ENCODE measurements at places on chromosomes 2 and 18.

GRCh38 chr2:70090706-70091334 lies 3.5 kb downstream of the PCBP1 start:
- peak; percentile 46 for DNase-seq

- DNase-seq = no peak
Measured at GRCh38 chr2:27572998-27573429, 9.8 kb upstream of the ZNF512 start.

DNA sequence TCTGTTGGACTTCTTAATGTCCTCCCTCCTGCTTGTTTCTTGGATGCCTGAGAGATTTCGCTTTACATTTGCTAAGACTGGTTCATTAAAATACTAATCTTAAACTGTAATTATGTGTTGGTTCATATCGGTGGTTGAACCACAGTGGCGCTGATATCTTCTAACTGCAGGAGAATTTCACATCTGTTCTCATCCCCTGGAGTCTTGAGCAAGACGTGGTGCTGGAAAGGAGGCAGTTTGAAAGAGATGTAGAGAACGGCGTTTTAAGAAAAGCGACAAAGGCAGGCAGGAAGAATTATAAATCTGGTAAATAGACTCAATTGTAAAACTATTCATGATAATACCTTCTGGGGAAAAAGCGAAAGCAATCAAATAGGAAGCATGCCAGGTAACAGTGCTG lies 79.5 kb downstream of the NXPH2 start:
- no peak for DNase-seq

DNA sequence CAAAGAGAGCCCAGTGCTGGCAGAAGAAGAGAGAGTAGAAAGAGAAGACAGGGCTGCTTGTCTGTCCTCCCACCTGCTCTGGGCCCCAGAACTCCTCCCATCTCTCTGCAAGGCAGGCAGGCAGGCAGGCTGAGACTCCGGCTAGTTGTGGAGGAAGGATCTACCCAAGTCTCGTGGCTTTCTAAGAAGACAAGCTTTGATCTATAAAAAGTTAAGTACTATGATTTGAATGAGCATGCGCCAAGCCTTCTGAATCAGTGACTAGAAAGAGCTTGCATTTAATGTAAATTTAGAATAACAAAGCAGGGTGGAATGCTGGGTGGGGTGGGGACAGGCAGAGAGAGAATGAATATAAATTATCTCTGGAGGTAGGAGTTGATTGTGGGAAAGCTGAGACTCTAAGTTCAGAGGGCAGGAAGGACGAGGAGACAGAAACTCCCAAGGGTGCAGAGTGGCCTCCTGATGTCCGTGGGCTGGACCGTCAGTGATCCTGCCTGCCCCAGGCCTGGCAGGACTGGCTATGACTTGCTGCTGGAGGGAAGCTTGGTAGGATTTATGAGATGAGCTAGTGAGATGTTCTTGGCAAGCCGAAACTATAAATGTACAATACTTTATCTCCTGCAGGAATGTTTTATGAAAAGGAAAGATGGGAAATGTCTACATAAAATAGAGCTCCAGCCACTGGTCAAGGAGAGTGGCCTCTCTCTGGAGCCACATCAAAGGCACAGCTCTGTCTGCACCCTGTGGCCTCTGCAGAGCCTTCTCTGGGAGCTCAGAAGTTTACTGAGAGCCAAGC lies 447.5 kb downstream of the TNS1 start:
- no peak for DNase-seq

DNA sequence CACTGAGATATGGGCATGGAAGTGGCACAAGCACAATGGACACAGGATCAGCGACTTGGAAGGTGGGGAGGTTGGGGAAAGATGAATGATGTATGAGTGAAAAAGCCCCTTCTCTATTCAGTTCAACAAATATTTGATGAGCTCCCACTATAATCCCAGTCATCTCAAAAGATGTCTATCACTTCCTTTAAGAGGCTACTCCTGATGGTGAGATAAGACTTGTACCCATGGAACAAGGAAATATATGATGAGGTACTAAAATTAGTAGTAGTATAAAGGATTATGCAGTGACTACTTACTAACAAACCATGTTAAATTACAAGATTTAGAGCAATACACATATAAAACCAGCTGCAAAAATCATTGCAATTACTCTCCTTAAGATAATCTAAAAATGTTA lies 107.8 kb upstream of the COL5A2 start:
- DNase-seq = no peak

GRCh38 chr2:230319211-230319862 lies 7.7 kb upstream of the SP140L start:
- peak; percentile 72 for DNase-seq

GRCh38 chr18:36179562-36180355 lies 7.5 kb upstream of the MOCOS start:
- DNase-seq = no peak

GRCh38 chr2:9675415-9676351 lies 44.9 kb upstream of the YWHAQ start:
- no peak for DNase-seq

- no peak for DNase-seq
Measured at GRCh38 chr2:192043216-192043870, 151.4 kb downstream of the TMEFF2 start.

GRCh38 chr2:217956586-217957457 lies 46.0 kb downstream of the TNS1 start:
- no peak for DNase-seq

DNA sequence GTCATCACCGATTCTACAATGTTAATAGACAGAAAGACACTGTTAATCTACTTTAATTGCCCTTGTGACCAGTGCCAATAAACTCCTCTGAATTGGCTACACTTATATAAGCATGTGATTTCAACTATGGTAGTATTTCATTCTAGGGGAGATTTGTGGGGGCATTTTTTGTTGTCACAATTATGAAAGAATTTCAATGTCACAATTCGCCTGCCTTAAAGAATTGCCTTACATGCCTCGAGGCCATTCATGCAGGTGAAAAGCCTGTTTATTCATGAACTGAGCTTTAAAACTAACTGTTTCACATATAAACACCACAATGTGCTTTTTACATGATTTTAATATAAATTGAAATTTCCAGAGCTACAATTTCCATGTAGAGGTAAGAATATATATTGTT lies 162.8 kb downstream of the GCA start:
- no peak for DNase-seq

GRCh38 chr2:121529439-121530211 lies 1.1 kb upstream of the RNU4ATAC start:
- DNase-seq = no peak

DNA sequence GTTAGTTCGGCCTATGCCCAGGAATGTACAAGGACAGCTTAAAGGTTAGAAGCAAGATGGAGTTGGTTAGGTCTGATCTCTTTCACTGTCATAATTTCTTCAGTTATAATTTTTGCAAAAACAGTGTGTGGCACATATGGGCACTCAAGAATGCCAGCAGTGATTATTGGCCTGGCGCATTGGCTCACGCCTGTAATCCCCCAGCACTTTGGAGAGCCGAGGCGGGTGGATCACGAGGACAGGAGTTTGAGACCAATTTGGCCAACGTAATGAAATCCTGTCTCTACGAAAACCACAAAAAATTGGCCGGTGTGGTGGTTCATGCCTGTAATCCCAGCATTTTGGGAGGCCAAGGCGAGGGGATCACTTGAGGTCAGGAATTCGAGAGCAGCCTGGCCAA lies 75.7 kb upstream of the MSH2 start:
- no peak for DNase-seq

- peak; percentile 40 for DNase-seq
Measured at GRCh38 chr18:48818329-48819254, 132.2 kb downstream of the SMAD7 start.

DNA sequence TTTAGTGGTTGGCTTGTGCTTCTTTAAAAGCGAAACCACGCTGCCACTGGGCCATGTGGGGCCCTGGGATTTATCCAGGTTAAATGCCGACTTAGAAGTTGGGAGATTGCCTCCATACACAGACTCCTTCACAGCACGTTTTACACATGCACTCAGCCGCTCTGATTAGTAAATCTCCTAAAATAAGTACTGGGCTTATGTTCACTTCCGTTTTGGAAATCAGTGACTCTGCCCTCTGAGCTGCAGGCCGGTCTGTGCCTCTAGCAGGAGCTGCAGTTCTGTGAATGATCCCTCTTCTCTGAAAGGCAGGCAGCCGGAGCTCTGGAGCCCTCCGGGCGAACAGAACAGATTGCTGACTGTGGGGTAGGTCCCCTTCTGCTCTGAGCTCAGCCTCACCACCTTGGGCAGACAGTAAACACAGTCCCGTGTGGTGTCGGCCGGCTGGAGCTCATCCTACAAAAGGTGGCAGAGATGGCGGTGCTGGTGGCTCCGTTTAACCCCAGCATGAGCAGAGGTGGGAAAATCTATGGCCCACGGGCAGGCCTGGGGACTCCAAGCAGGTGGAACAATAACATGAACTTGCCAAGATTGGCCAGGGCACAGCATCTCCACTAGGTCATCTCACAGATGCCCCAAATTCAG lies 9.8 kb upstream of the RAB17 start:
- no peak for DNase-seq

DNA sequence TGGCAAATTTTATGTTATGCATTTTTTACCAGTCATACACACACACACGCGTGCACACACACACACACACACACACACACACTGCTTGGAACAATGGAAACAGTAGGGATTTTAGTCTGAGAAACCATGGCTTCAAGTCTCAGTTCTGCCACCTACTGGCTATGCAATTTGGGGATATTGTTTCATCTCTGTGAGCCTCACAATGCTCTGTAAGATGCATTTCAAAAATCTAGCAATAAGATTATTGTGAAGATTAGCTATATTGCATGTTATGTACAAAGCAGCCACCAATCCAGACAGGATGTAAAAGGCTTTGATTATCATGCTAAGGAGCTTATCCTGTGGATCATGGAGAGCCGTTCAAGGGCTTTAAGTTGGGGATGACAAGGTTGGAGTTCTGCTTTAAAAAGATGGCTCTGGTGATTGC lies 401.4 kb downstream of the NBAS start:
- DNase-seq = no peak

DNA sequence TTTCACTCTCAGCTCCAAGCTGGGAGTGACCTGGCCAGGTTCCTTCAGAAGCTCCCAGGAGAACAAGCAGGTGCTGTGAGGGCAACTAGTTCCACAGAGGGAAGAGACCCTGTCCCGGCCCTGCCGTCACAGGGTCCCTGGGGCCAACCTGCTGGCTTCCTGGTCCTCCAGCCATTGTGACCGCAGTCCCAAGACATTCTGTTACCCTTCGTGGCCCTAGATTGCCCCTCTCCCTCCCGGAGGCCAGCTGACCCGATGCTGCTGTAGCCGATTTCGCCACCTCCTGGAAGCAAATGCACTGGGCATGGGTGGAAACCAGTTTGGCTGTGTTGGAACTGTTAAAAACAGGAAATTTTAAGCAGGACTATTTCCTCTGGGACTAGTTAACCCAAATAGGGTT lies 55.4 kb downstream of the EPAS1 start:
- no peak for DNase-seq

DNA sequence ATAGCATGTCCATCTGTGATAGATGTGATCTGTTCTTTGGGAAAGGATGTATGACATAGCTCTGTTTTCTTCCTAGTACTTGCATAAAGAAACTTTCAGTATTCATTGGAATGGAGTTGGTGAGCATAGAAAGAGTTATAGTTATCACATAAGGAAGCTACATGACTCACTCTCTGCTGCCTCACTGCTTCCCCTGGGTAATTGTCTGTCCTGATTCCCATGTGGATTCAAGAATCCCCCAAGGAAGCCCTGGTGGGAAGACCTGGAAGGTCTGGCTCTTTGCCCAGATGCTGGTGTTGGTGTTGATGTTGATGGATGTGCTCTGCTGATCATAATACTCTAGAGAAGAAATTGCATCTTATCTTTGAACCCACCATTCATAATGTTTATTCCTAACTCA lies 60.6 kb downstream of the PTPN4 start:
- DNase-seq = no peak

DNA sequence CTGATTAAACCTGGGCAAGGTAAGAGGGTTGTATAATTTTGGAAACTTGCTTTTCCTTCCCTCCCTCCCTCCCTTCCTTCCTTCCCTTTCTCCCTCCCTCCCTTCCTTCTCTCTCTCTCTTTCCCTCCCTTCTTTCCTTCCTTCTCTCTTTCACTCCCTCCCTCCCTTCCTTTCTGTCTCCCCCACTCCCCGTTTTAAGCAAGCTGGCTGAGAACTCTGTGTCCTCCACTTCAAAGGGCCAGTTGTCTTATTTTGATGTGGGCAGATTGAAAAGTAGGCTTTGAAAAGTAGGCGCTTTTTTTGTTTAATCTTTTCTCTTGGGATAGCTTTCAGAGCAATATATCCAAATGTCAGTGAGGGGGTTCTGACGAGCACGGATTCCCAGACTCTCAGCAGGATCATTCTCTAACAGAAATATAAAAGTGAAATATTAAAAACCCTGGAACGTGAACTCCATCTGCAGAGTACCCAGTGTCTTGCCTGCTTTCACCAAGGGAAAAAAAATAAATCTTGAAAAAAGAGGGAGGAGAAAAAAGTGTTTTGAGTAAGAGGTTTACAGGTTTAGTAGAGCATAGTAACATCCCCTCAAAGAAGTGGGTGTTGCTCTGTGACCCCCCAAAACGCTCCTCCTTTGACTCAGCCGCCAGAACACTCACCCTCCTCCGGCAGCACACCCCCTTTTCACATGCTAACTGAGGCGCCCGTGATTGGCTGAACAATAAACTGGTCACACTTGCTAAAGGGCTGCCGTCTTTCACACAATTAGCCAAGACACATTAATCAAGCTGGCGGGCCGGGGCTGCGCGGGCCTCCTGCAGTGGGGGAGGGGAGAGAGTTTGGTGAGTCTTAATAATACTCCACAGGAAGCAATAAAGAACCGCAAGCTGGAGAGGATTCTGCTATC lies 52.2 kb downstream of the CDK15 start:
- peak; percentile 63 for DNase-seq

- DNase-seq = no peak
Measured at GRCh38 chr18:13430663-13431062, 212.1 kb downstream of the LDLRAD4 start.

DNA sequence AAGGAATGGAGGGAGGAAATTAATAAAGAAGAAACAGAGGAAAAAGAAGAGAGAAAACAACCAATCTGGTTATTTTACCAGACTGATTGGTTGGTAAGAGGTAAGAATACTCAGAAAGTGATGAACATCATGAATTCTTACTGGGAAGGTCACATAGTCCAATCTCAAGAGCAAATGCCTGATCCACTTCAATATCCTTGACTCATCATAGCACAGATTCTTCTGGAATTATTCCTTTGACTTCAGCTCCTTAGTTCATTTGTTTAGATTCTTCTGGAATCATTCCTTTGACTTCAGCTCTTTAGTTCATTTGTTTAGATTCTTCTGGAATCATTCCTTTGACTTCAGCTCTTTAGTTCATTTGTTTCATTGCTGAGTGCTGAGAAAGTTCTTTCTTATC lies 2030.6 kb upstream of the CELF4 start:
- no peak for DNase-seq

Data from activated CD8-positive, alpha-beta memory T cell treated with anti-CD3 and anti-CD28 coated beads, Interleukin-2, amount 50 U/mL, for 48 hours (primary cell).